ENCODE measurements at places on chromosomes 2 and 18. TPM values are rescaled to one million over a fixed set of nuclear protein-coding genes. Genes with fewer than 3 reads are reported as not detected.

PRSS56 gene
- not detected for total RNA-seq

FAHD2A gene
- total RNA-seq = 24.4 TPM

STK16 gene
- total RNA-seq = 42.2 TPM

PROC gene
- not detected for total RNA-seq

SFT2D3 gene
- 5.3 TPM for total RNA-seq

CDCA7 gene
- 8.8 TPM for total RNA-seq

UBE2E3 gene
- 32.1 TPM for total RNA-seq

ZBTB7C gene
- total RNA-seq = not detected

DSEL gene
- total RNA-seq = 33.4 TPM

SLC11A1 gene
- total RNA-seq = 0.30 TPM

ANKRD30BL gene
- total RNA-seq = not detected

CFC1 gene
- not detected for total RNA-seq

BZW1 gene
- total RNA-seq = 359 TPM

CPO gene
- total RNA-seq = not detected

PPIL3 gene
- 65.3 TPM for total RNA-seq

NAT8 gene
- not detected for total RNA-seq

LINC00305 gene
- total RNA-seq = not detected

STARD6 gene
- total RNA-seq = not detected

MYL12B gene
- 376 TPM for total RNA-seq

SOX11 gene
- total RNA-seq = 11.9 TPM

SLC9A2 gene
- not detected for total RNA-seq

IKZF2 gene
- 9.5 TPM for total RNA-seq

KIAA1328 gene
- total RNA-seq = 5.3 TPM

ALK gene
- total RNA-seq = not detected

BCL11A gene
- total RNA-seq = 5.9 TPM

EFR3B gene
- total RNA-seq = 1.4 TPM

APOB gene
- under 0.01 TPM for total RNA-seq

HOXD12 gene
- total RNA-seq = not detected

MREG gene
- 2.7 TPM for total RNA-seq

GAL3ST2 gene
- under 0.01 TPM for total RNA-seq

CNTNAP5 gene
- not detected for total RNA-seq

KLF11 gene
- 5.2 TPM for total RNA-seq

SRD5A2 gene
- not detected for total RNA-seq

ADCY3 gene
- 36.2 TPM for total RNA-seq

ESPNL gene
- total RNA-seq = 1.5 TPM

UGT1A6 gene
- not detected for total RNA-seq

FAM237A gene
- total RNA-seq = not detected

Data from smooth muscle cell of the umbilical artery (primary cell).